Tibial nerve (tissue), 4 donors: ENCODE measurements at places on chromosomes 1 and 21.

DNA sequence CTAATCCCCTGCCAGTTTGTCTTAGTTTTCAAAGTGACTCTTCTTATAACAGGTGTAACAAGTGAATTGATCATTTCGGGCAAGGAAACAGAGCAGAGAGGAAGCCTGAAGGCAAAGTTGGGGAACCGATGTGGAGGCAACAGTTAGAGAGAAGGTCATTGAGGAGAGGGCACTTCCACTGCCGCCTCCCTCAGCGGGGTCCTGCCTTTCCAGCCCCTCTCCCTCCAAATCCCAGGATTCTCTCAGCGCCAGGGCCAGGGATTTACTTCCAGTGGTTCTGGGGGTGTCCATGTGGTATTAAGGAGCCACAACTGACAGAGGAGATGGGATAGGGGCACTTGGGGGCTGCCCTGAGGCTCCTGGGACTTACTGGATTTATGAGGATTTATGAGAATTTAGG is 39.7 kb upstream of the PDE9A start:
- DNase-seq = no peak

GRCh38 chr1:178145605-178146004 is 51.7 kb downstream of the RASAL2 start:
- DNase-seq = no peak

GRCh38 chr1:183331091-183331742 is 87.0 kb downstream of the NMNAT2 start:
- no peak for DNase-seq

DNA sequence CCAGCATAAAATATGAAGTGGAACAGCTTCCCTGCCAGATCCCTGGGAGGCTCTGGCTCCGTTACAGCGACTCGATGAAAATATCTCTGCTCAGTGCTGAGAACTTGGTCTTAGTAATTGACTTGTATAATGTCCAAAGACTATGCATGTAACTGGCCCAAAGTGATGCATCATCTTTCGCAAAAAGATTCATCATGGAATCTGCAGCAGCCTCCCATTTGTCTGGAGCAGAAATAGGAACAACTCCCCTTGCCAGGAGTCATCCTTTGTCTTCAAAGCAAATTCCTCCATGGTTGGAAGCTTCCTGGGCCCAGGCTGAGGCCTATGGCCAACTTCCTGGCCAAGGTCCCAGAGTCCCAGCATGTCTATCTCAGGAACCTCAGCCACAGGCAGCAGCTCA is 16.9 kb upstream of the SLC6A17 start:
- no peak for DNase-seq

DNA sequence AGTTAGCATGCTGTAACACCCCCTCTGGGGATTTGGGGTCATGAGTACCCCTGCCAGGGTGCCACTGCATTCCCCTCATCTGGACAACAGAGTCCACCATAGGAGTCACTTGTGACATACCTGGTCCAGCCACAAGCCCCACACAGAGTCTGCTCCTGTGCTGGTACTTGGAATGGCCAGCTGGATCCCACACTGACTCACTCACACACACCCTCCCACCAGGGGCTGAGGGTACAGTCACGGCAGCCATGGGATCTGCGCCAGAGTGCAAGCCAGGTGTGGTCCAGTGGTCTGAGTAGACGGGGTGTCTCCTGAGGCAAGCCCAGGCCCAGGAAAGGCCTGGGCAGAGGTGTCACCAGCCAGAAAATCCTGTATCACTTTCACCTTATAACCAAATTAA is 67.7 kb downstream of the MRPL39 start:
- DNase-seq = no peak

- DNase-seq = no peak
Observed at GRCh38 chr1:203031467-203031866, 5.2 kb downstream of the PPFIA4 start.

- no peak for DNase-seq
Observed at GRCh38 chr1:246659594-246660140, 64.5 kb upstream of the SCCPDH start.

- no peak for DNase-seq
Observed at GRCh38 chr1:93729502-93729901, 47.9 kb upstream of the BCAR3 start.

DNA sequence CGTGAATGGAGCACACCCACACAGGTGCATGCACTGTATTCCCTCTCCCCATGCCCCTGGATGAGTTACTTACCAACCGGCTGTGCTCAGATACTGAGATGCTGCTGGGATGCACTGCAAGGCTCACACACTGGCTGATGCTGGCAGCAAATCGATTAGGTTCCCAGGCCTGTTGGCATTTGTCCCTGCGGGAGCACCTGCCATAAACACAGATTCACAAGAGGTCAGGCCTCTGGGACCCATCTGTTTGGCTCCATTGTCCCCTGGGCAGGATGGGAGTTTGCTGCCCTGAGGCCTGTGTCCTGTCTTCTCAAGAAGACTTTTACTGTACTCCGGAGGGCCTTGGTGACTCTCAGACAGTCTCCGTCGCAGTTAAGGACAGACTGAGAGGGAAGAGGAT is 145.4 kb downstream of the PLXNA2 start:
- DNase-seq = no peak

- DNase-seq = no peak
Observed at GRCh38 chr1:21703318-21703963, 34.3 kb upstream of the RAP1GAP start.

- no peak for DNase-seq
Observed at GRCh38 chr1:156204686-156205085, 8.1 kb upstream of the PMF1 start.

GRCh38 chr1:29986986-29987385 is 736.4 kb downstream of the MATN1 start:
- peak; percentile 8 for DNase-seq

GRCh38 chr1:198543670-198544260 is 3.3 kb upstream of the ATP6V1G3 start:
- DNase-seq = no peak

DNA sequence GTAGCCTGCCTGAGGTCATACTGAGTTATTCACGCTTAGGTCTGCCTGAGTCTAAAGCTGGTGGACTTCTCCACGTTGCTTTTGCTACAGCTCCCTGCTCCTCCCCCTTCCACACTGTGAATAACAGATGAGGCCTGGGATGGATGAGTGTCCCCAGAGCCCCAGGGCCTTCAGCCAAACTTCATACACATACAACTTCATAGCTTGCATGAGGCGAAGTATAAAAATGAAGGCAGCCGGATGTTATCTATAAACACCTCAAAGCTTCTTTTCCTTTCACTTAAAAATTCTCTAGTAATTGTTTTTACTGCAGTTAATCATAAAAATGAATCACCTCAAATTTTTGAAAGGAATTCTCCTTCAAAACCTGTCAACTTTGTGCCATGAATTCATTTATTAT is 70.2 kb downstream of the DAB1 start:
- no peak for DNase-seq

GRCh38 chr1:154770897-154771594 is 99.0 kb downstream of the KCNN3 start:
- no peak for DNase-seq
